ENCODE measurements at places on chromosomes 16 and 17.

DNA sequence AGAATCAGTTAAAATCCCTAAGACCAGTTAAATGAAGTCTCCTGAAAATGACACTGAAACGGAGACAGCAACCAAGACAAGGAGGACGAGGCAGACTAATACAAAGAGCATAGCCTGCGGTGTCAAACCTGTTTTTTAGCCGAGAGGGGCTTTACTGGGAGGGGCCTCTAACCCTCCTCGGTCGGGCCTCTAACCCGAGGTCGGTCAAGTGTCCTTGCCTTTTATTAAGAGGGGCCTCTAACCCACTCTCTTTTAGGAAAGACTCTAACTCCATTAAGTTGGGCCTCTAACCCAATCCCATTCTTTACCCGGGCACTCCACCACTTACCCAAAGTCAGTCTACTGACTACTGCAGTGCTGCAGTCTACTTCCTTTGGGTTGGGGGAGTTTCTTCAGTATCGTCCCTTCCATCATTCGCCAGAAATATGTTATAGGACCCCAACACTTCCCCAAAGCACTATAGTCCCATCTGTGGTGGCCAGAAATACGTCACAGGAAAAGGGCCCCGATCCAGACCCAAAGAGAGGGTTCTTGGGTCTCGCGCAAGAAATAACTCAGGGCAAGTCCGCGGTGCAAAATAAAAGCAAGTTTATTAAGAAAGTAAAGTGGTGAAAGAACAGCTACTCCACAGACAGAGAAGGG is 39.2 kb upstream of the ARL4D start:
- DNase-seq: no peak

DNA sequence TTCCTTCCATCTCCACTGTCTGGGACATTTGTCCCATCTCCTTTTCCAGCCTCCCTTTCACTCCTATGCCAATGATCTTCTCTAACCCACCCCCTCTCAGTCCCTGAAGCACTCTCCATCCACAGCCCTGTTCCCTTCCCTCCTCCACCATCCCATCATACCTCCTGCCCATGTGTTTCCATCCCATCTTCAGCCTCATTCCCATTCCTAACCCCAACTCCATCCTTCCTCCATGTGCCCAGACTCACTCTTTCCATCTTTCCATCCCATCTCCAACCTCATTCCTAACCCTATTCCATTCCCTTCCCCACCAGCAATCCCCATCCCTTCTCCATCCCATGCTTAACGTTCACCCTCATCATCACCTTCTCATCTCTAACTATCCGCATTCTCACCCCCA is 4.3 kb downstream of the IL27 start:
- no peak for DNase-seq

GRCh38 chr17:20174588-20175265 is 165.6 kb downstream of the SPECC1 start:
- DNase-seq: no peak

GRCh38 chr17:19753051-19753509 is 5.0 kb upstream of the ALDH3A1 start:
- no peak for DNase-seq

- DNase-seq: no peak
These were observed 129.8 kb upstream of the TOM1L1 start for GRCh38 chr17:54770836-54771235.

DNA sequence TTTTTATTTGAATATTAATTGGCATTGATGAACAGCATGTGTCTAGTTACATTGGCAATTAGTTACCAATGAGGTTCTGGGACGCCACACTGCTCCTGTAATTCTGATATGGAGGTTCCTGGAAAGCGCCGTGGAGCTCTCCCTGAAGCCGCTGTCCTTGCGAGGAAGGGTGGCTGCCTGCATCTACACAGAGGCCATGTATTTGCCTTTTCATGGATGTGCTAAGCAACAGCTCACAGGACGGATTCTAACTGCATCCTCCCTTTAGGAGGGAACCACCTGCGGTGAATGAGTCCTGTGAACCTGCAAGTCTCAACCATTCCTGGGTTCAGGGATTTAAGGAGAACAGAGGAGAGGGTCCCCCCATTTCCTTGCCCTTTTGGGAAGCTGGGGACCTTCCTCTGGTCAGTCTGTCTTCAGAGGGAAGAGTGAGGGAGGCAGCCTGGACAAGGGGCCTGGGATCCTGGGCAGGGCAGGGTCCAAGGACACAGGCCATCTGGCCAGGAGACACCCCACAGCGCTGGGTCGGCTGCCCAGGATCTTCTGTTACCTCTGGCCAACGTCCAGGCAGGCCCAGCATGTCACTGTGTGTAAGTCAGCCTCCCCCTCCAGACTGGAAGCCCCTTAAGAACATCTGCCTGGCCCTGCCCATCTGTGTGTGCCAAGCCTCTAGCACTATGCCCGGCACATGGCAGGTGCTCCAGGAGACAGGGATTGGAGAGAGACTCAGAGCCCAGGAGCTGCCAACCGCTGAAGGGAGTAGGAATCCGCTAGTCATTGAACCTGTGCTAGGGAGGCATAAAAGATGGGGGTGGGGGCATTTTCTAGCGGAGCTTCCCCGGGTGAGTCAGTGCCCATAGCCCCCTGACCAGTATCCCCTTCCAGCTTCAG is 314.1 kb upstream of the TNRC6C start:
- no peak for DNase-seq
